Pancreas (tissue), 10 donors: ENCODE measurements at places on chromosomes 13 and 19.

- DNase-seq, result peak; percentile 81
Observed at GRCh38 chr19:30784850-30785457, 412.8 kb downstream of the ZNF536 start.

DNA sequence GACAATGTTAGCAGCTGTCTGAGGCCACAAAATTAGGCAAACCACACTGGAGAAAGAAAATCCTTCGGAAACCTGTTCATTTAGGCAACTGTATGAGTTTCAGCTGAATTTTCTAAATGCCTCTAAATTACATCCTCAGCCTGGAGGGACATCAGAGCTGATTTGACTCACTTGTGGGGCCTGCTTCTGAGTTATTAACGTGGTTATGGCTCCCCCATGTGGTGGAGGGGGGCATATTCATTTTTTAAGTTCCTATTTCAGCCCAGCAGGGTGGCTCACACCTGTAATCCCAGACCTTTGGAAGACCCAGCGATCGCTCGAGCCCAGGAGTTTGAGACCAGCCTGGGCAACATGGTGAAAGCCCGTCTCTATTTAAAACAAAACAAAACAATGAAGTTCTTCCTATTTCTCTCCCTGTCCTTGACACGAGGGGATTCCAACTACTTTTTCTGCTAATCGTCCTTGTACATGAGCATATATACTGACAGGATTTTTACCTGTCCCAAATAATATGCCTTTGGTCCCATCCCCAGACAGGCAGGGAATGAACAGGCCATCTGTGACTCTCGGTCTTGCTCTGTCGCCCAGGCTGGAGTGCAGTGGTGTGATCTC is 31.5 kb upstream of the HIF3A start:
- peak; percentile 77 for DNase-seq

DNA sequence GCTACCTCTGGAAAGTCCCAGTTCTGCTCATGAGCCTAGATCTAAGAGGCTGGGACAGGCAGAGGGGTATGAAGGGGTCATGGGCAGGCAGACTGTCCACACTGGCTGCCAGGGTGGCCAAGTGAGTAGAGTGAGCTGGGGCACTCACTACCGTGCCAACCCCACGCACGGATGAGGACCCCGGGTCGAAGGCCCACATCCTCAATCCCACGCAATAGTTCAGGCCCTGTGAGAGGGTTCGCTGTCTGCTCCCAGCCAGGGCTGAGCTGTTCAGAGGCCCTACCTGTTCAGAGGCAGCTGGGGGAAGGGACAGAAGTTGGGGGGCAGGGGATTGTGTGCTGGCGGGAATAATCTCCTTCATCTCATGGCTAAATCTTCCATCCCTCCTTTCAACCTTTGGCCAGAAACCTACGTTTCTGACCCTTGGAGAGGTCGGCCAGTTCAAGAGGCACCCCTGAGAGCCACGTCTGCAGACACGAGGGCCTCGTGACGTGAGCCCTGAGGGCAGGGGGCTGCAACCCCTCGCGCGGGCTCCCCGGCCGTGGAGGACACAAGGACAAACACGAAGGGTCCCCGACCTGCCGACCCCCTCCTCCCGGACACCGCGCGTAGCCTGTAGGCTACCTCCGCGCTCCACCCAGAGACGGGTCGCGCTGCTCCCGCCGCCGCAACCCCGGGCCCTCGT is 1.0 kb upstream of the RPS5 start:
- peak; percentile 54 for DNase-seq

GRCh38 chr19:30324982-30325381 is 47.2 kb upstream of the ZNF536 start:
- DNase-seq, result no peak

GRCh38 chr19:12727745-12728433 is 4.2 kb upstream of the TNPO2 start:
- no peak for DNase-seq

DNA sequence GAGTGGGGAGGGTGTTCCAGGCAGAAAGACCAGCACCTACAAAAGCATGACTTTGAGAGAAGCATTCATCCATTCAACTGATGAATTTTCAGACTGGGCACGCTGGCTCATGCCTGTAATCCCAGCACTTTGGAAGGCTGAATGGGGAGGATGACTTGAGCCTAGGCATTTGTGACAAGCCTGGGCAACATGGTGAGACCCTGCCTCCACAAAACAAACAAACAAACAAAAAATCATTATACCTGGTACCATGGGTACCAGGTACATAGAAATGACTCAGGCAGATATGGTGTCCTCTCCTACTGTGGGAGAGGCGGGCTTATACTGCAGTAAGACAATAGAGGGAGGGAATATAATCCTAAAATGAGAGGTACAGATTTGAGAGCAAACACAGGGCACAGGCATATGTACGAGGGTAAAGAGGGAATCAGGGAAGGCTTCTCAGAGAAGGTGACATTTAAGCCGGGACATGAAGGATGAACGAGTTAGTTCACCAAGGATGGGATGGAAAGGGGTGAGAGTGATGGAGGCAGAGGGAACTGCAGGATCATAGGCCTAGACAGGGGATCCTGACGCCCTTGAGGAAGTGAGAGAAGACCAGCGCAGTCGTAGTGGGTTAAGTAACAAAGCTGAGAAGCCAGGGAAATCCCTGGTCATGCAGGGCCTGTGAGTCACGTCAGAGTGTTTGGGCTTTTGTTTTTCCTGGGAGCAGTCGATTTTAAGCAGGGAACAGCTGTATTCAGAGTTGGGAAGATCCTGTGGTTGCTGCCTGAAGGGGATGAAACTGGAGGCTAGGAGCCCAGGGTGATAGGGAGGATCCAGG is 2.9 kb downstream of the CYP2S1 start:
- DNase-seq, result no peak

- no peak for DNase-seq
Observed at GRCh38 chr19:3041761-3042620, 12.9 kb upstream of the TLE2 start.

DNA sequence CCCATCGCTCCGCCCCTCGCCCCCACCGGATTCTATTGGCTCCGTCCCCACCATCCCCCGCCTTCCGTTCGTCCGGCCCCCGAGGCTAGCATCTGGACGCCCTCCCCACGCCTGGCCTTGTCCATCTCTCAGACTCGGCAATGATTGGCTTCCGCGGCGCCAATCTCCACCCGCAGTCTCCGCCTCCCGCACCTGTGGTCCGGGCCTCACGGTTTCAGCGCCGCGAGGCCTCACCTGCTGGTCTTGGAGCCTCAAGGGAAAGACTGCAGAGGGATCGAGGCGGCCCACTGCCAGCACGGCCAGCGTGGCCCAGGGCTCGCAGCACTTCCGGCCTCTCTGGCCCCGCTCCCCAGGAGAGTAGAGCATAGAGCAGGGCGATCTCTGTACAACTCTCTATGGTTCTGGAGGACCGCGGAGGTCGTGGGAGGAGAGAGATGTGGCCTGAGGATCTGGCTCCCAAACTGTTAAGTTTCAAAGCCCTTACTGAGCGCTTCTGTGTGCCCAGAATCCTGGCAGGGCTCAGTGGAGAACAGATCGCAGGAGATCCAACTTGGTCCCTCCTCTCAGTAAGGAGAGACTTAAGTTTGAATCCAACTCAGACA is at the start of gene ERCC1:
Gene ERCC1, minus strand, starts transcription at position 329 of the 602 bp plus-strand sequence. CDS start 543 bp downstream, outside the sequence.
- peak; percentile 99 for DNase-seq

GRCh38 chr19:2361246-2362045 is 1.4 kb downstream of the TMPRSS9 start:
- DNase-seq, result no peak

DNA sequence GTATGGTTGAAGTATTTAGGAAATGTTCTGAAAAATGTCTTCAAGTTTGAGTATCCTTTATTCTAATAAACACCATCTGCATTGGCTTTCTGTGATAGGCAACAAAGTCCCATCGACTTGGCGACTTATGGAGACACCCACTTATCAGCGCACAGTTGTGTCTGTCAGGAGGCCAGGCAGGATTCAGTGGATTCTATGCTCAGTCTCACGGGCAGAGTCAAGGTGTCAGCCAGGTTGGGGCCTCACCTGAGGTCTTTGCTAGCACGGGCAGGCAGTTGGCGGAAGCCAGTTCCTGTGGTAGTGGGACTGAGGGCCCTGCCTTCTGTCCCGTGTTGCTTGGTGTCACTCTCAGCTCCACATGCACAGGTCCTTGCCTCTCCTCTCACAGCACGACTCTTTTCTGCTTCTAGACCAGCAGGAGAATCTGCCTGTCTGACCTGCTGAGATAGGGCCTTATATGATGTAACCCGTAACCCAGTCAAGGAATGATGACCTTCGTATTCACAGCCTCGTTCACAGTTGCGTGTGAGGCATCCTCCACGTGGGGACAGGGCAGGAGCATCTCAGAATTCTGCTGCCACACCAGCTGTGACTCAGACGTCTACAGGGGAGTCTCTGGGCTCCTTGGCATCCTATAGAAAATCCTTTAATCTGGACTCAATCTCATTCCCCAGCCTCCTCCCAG is 10.0 kb downstream of the CUL4A start:
- DNase-seq, result no peak

GRCh38 chr13:66305961-66306617 is 924.0 kb downstream of the PCDH9 start:
- no peak for DNase-seq

- no peak for DNase-seq
Observed at GRCh38 chr13:98848746-98849145, 96.3 kb upstream of the SLC15A1 start.

GRCh38 chr19:51615991-51616390 is 14.2 kb downstream of the SIGLEC5 start:
- DNase-seq, result no peak

- DNase-seq, result no peak
Observed at GRCh38 chr13:104106705-104107393, 1040.6 kb upstream of the SLC10A2 start.

GRCh38 chr19:23777216-23777615 is 18.5 kb upstream of the ZNF681 start:
- DNase-seq, result no peak

GRCh38 chr19:18309525-18310064 is 13.3 kb downstream of the LSM4 start:
- no peak for DNase-seq

DNA sequence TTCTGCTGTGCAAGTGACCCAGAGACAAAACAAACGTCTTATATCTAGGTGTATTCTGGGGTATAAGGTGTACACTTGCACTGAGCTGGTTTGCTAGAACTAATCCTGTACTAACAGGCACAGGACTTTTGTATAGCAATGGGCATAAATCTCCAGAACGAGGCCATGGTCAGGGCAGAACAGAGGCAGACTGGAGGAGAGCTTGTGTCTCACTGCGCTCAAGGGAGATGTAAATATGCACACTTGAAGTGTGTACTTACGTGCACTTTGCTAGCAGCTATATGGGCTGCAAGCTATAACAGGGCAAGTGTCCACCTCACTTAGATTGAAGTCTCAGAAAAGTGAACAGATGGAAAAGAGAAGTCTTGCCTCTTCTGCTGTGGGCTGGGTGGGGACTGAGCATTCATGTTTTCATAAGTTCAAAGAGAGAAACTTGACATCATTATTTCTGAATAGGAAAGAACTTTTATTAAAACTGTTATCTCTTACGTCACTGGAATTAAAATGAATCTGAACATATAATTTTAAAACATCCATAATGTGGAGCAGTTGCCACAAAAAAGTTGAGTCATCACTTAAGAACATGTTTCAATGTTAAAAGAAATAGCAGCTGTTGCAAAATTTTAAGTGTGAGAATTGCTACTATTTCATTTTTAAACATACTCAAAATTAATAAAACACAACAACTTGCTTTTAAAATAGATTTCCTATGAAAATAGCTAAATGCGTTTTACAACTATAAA is 888.3 kb downstream of the PCDH9 start:
- DNase-seq, result no peak

GRCh38 chr19:33620611-33621010 is 1.1 kb upstream of the CHST8 start:
- no peak for DNase-seq

- DNase-seq, result no peak
Observed at GRCh38 chr13:112808377-112809140, 118.7 kb downstream of the ATP11A start.

DNA sequence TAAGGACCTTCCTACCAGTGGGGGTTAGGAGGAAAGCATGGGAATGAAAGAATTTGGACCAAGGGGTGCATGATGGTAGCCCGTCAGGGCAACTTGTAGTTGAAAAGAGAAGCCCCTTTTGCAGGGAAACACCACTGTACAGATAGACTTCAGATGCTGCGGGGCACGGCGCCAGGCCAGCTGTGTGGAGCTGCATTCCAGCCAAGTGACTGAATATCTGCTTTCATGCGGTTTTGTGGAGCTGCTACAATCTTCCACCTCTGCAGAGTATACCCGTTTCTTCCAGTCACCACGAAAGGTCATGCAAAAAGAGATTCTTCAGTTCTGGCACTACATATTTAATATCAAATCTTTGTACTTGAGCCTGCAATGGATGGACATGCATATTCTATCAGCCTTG is 104.7 kb downstream of the RGCC start:
- no peak for DNase-seq

DNA sequence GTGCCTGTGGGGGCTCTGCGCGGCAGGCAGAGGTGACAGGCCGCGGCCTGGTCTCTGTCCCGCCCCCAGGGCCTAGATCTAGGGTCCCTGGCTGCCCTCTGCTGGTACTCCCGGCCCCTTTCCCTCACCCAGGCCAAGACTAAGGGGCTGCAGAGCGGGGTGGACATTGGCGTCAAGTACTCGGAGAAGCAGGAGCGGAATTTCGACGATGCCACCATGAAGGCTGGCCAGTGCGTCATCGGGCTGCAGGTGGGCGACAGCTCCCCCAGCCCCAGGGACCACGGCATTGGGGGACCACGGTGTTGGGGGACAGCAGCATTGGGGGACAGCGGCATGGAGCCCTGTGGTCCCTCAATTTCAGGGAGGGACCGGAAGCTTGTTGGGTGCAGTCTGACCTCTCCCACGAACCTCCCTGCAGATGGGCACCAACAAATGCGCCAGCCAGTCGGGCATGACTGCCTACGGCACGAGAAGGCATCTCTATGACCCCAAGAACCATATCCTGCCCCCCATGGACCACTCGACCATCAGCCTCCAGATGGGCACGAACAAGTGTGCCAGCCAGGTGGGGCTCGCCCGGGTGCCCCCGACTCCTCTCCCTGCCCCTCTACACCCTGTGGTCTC is 3.8 kb upstream of the ABCA7 start:
- no peak for DNase-seq

- DNase-seq, result no peak
Observed at GRCh38 chr13:98570929-98571372, 6.0 kb downstream of the STK24 start.

DNA sequence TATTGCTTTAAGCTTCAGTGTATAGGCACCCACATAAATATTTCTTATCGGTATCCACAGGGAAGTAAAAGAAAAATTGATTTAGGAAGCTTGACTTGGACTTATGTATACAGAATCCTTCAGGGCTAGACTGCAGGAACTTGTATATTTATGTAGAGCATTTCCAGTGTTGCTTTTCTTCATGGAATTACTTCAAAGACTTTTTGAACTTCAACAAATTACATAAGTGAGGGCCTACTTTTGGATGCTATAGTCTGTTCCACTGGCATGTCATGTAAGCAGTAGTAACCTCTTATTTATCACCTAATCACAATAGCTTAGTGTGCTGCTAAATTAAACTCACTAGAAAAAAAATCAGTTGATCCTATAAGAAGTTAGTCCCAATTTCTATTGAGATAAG is 557.9 kb upstream of the SLITRK6 start:
- DNase-seq, result no peak

- DNase-seq, result no peak
Observed at GRCh38 chr13:99704390-99704789, 203.1 kb downstream of the TM9SF2 start.

- no peak for DNase-seq
Observed at GRCh38 chr19:42114412-42114811, 17.8 kb downstream of the POU2F2 start.
